Adipose tissue (tissue), 3 donors: ENCODE measurements at places on chromosomes 7 and 10. TPM values are rescaled to one million over a fixed set of nuclear protein-coding genes. Genes with fewer than 3 reads are reported as not detected.

Gene THSD7A
- polyA plus RNA-seq, result 1.9 TPM

Gene TAS2R41
- polyA plus RNA-seq, result not detected

Gene COL26A1
- 0.01 TPM for polyA plus RNA-seq

Gene SPDYE16
- 0.11 TPM for polyA plus RNA-seq

Gene PRKAR2B
- polyA plus RNA-seq, result 276 TPM

Gene PRSS1
- polyA plus RNA-seq, result 20.9 TPM
